ENCODE measurements at places on chromosomes 3 and 15.

GRCh38 chr3:71067977-71068654, 515.4 kb downstream of the FOXP1 start:
- no peak for DNase-seq

GRCh38 chr15:82910721-82911120, 41.8 kb downstream of the HOMER2 start:
- no peak for DNase-seq

DNA sequence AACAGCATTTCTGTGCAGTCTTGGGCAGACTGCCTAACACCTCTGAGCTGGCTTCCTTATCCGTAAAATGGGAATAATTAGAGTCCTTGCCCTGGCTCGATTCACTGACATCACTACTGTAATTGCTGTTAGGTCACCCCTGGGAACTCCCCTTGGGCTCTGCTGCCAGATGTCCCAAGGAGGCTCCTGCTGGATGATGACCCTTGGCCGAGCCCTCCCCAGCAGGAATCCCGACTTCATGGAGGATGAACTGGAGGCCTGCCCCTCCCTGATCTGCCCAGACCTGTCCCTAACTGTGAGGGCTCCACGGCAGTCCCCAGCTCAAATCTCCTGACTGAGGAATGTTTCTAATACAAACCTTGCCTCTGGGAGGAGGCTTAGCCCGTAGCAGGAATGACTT, 18.0 kb downstream of the ESYT3 start:
- DNase-seq = no peak

DNA sequence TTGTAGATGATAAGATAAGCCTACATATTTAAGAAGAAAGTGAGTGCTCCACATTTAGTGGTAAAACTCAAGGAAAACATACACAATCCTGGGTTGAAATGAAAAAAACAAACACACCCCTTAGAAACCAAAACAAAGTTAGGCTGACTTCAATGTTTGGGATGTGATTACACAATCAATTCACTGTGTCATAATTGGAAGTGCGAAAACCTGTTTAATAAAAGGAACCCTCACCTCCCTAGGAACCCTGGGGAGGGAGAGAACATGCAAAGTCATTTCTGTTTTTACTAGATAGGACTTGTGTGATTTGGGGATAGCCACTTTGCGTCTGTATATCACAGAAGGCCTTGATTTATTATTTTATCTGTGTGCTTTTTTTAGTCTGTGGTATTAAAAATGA, 275.0 kb downstream of the NFKBIZ start:
- DNase-seq = peak; percentile 83

DNA sequence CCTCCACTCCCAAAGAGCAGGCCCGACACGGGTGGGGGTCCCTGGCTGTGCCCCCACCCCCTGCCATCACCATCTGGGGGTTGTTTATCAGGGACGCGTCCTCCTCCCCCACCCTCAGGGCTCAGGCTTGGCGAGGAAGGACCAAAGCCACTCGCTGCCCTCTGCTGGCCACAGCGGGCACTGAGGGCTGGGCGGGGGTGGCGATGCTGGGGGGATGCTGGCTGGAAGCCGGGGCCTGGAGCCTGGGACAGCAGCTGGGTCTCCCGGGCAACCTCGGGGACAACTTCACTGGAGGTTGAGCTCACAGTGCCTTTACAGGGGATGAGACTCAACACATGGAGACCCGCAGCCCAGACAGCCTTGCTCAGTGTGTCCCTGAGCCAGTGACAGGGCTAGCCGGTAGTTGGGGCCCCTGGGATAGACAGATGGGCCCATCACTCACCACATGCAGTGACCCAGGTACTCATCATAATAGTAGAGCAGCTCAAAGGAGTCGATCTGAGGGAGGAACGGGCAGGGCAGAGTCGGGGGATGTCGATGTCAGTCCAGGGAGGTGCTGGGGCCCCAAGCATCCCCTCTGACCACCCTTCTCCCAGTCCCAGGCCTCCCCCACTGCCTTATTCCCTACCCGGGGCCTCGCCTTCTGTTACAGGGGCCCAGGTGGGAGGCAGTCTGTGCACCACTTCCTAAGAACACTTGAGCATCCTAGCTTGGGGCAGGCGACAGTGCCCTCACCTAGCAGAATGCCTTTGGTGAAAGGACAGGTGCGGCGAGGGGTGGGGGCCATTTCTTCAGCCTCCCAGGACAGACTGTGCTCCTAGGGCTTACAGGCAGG, 5.9 kb upstream of the CALML4 start:
- DNase-seq = peak; percentile 42

- DNase-seq = no peak
Observed at GRCh38 chr3:14721126-14721864, 46.4 kb downstream of the C3orf20 start.

- no peak for DNase-seq
Observed at GRCh38 chr3:132407025-132407424, 10.3 kb upstream of the DNAJC13 start.

DNA sequence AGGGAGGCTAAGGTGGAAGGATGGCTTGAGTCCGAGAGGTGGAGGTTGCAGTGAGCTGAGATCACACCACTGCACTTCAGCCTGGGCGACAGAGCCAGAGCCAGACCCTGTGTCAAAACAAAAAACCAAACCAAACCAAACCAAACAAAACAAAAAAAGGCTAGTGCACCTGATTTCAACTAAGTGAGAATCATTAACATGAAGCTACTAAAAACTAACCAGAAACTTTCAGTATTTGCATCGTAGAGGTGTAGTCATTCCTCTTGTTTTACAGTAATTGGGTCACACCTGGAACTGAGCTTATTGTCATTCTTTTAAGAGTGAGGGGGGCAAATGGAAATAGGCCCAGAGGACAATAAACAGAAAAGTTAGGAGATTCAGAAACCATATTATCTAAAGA, 58.5 kb downstream of the ST6GAL1 start:
- DNase-seq = no peak

DNA sequence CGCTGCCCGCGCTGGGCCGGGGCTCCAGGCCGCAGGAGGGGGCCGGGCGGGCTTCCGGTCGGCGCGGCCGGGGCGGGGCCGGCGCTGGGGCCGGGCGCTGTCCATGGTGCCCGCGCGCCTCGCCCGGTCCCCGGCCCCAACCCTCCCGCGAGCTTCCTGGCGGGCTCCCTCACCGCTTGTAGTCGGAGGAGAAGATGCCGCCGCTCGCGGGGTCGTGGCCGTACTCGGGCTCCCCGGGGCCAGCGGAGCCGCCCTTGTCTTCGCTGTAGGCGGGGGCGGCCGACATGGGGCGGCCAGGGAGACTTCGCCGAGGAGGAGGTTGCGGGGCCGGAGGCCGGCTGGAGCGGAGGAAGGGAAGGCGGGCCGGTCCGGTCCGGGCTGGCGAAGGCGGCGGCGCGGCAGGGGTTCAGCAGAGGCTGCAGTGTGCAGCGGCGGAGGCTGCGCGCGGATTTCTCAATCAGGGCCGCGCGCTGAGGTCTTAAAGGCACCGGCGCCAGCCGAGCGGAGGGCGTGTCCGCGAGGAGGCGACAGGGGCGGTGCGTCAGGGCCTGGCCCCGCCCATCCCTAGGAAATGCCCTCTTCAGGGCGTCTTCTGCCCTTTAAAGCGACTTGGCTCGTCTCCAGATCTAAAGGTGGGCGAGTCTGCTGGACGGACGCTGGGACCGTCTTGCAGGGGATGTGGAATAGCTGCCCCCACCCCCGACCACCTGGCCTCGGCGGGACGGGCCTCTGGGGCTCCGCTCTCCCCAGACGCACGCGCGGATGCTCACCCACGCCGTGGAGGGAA, at the start of gene AP3B2:
AP3B2 (minus strand) TSS at position 455 of the 787 bp plus-strand sequence; CDS start at position 286, 169 bp downstream.
- peak; percentile 71 for DNase-seq

- DNase-seq = no peak
Observed at GRCh38 chr3:26683902-26684301, 61.3 kb downstream of the LRRC3B start.

DNA sequence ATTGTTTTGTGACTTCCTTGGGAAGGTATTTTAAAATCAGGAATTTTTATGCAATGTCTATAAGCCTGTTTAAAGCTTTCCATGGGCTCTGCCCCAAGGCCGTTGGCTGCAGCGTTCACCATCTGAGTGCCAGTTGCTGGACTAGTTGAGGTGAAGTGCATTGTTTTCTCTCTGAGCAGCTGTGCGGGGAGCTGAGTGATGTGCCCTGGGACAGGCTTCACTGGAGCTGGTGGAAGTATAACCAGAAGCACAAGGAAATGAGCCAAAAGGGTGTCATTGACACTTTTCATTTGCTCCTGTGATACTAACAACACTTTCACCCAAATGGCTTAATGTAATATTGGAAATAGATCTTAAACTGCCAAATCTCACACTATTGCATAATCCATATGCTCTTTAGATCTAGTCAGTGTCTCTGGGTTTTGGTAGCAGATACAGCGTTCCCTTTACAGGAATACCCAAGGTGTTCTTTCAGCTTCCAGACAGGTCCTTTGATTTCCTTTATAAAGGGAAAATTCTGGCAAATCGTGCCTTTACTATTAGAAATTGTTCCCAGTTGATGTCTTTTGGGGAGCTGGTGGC, 29.2 kb downstream of the APH1B start:
- no peak for DNase-seq

Measured in MCF 10A (cell line).